Testis (tissue), 5 donors: ENCODE measurements at places on chromosomes 6 and 20. TPM values are rescaled to one million over a fixed set of nuclear protein-coding genes. Genes with fewer than 3 reads are reported as not detected.

DNA sequence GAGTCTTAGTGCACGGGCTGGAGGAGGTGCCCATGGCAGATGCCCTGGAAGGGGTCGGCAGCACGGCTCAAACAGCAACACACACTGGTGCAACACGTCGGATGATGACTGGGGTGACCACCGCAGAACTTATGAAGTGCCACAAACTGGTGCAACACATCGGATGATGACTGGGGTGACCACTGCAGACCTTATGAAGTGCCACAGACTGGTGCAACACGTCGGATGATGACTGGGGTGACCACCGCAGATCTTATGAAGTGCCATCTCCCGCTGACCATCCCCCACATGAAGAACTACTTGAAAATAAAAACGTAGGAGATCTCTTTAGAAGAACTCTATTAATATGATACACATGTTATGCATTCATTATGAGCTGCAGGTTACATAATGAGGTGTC is 218.3 kb downstream of the TBXT start:
- no peak for DNase-seq

DNA sequence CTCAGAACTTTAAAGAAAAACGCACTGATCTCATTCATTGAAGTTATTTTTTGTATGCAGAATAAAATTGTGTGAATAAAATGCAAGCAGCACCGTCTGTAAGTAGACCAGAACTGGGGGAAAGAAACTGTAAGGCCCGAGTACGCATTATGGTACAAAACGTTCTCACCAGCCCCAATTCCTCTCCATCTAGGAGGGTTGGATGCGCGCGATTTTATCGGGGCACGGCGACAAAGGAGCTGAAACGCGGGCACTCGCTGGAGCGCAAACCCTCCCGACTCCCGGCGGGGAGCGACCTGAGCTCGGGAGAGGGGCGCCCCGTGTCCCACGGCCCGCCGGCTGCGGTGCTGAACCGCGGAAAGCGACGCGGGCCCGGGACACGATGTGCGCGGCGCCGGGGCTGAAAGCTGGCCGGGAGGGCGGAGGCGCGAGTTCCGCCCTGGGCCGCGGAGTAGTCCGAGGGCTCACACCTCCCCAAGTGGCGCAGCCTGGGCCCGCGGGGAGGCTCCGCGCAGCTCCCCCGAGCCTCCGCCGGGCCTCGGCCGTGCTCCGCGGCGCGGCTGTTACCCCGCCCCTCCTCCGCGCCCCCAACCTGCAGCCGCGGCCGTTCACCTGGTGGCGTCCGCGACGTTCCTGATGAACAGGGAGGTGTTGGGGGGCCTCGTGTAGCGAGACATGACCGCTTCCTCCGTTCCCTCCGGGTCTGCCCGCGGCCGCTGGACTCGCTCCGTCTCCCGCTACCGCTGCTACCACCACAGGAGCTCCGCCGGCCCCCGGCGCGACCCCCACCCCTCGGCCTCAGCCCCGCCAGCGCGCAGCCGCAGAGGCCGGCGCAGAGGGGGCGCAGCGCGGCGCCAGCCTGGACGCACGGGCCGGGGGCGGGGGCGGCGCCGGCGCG is at the start of gene SRSF12:
Gene SRSF12, minus strand, starts transcription at position 861 of the 898 bp plus-strand sequence. Its CDS starts 184 bp downstream, at position 677.
- peak; percentile 41 for DNase-seq

- DNase-seq: no peak
These were observed 510.2 kb upstream of the SULF2 start for GRCh38 chr20:48295445-48295903.

GRCh38 chr6:82841309-82841708 is 224.3 kb downstream of the UBE3D start:
- no peak for DNase-seq

DNA sequence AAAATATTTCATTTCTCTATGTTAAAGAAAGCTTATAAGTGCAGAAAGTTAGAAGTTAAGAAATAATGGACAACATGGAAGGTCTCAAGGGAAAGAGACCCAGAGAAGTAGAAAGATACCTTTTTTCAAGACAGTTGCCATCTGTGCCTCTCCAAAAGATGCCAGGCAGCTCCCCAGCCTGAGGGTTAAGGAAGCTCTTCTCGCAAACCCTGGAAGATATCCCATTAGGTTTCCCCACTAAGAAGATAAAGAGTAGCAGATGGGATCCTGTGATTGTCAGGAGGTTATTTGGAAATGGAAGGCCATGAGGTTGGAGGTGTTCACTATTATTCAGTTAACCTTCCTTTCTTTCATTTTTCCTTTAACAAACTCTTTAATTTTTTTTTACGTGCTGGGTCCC is 110.1 kb upstream of the SIM1 start:
- no peak for DNase-seq

GRCh38 chr6:93454533-93454932 is 35.2 kb upstream of the EPHA7 start:
- DNase-seq: no peak

- DNase-seq: no peak
These were observed 355.4 kb upstream of the RUNX2 start for GRCh38 chr6:44972709-44973108.

Gene GSTA2
- total RNA-seq: 89.9 TPM
